Inflammatory macrophage treated with lipopolysaccharide for 1 hour (primary cell): ENCODE measurements at places on chromosomes 4 and X.

GRCh38 chr4:122921971-122922876 lies at the start of gene NUDT6:
Gene NUDT6, minus strand, starts transcription at chr4:122922597. Its CDS starts 25 bp downstream, at chr4:122922572.
- peak; percentile 37 for DNase-seq

DNA sequence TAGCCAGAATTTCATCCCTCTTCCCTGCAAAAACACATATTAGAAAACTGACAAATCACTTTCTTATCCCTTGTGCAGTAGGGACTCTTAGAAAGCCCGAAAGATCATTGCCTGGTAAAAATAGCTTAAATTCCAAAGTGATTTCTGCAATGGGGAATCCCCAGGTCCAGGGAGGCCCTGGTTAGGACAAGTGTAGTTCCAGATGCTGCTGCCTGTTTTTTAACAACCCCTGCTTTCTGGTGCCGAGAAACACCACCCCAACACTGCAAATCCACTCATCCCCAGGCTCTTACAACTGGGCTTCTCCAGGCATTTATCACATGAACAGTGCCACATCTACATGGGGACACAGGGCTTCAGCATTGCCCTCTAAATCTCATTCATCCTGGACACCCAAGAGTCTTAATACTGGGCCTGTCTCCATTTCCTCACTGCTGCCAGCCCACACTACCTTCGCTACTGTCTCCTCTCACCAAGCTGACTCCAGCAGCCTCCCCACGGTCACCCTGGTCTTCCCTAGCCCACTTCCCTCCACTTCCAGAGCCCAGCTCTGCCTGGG lies 112.2 kb upstream of the PSAPL1 start:
- no peak for DNase-seq

DNA sequence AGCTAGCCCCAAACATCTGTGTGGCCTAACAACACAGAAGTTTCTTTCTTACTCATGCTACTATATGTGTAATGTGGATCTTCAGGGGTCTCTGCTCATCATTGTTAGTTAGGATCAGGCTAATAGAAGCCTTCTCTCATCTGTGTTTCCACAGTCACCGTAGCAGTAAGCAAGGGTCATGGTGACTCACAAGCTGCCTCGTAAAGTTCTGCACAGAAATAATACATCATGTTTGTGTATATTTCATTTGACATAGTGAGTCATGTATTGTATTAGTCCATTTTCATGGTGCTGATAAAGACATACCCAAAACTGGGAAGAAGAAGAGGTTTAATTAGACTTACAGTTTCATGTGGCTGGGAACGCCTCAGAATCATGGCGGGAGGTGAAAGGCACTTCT lies 38.7 kb downstream of the SLC4A4 start:
- no peak for DNase-seq

DNA sequence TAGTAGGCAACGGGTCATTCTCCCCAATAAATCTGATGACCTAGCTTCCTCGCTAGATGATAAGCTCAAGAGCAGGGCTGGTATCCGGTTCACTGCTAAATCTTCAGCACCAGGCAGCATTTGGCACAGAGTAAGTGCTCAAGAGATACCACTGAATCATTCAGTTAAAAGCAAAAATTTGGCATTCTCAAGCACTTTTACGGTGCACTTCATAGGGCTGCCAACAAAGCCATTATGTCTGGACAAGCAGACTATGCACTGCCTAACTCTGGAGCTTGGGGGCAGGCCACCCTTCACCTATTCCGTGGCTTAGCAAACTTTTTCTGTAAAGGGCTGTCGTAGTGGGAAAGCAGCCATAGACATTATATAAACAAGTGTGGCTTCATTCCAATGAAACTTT lies 23.8 kb upstream of the CXorf38 start:
- no peak for DNase-seq

- no peak for DNase-seq
Observed at GRCh38 chrX:154051201-154051810, 31.6 kb upstream of the IRAK1 start.

GRCh38 chr4:2313366-2313765 lies 51.5 kb upstream of the MXD4 start:
- no peak for DNase-seq

- no peak for DNase-seq
Observed at GRCh38 chrX:6954836-6955235, 192.7 kb upstream of the STS start.

- DNase-seq: no peak
Observed at GRCh38 chrX:35340465-35340864, 397.9 kb downstream of the FAM47B start.

DNA sequence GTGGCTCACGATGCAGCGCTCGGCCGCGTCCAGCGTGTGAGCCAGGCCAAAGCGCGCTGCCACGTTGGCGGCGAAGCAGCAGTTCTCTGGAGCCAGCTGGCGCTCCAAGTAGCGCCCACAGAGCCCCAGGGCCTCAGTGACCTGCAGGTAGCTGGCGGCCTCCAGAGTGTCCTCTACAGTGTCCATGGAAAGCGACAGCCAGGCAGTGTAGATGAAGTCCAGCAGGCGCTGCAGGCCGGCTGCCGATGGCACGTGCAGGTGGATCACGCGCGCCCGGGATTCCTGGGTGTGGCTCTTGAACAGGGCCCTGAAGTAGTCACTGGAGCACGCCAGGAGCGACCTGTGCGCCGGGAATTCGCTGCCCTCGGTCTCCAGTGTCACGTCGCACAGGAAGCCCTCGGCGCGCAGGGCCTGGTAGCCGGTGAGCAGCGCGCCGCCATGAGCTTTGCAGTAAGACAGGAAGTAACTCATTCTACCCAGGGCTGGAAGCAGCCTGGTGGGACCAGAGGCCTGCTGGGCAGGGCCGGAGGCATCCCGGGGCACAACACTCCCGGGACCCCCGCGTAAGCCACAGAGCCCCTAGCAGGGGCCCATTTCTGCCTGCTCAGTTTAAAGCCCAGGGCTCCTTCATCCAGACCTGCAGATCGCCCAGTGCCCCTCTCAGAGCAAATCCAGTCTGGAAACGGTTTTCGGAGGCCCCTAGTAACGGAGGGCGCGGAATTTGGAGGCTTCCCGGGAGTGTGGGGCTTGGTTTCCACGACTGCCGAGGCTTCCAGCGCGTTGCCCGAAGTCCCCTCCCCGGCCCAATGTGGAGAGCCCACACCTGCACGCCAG lies 595 bp downstream of the KLHL34 start:
- DNase-seq: no peak

DNA sequence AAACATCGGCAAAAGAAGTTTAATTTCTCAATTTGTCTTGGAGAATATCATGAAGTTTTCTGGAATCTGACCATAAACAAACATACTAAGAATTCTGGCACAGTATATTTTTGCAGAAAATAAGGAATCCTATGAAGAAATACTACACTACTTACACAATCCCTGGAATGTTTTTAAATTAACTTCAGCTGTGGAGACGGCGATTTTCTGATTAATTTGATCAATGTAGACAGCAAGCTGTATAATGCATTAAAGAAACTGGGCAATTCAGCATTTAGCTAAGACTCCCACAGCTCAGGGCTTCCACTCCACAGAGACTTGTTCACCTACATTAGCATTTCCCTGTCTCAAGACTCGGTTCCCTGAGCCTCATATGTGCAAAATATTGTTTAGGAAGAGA lies 12.2 kb downstream of the EGFL6 start:
- DNase-seq: no peak

GRCh38 chrX:151753313-151754046 lies 18.9 kb downstream of the CNGA2 start:
- peak; percentile 12 for DNase-seq

DNA sequence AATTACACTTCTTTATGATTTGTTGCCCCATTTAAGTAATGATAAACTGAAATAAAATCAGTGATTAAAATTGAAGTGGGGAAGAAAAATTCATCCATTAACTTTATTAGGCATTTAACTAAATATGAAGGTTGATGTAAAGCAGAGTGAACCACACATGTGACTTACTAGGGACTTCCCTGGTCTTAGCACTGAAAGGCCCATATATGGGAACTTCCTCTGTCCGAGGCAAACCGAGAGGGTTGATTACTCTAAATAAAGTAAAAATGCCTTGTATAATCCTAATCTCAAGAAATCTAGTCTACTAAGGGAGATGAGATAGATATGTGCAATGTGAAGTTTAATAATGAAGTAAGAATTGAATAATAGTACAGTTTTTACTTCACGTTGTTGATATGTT lies 403.9 kb upstream of the RPS6KA3 start:
- no peak for DNase-seq

GRCh38 chr4:23422878-23423277 lies 467.0 kb downstream of the PPARGC1A start:
- no peak for DNase-seq

DNA sequence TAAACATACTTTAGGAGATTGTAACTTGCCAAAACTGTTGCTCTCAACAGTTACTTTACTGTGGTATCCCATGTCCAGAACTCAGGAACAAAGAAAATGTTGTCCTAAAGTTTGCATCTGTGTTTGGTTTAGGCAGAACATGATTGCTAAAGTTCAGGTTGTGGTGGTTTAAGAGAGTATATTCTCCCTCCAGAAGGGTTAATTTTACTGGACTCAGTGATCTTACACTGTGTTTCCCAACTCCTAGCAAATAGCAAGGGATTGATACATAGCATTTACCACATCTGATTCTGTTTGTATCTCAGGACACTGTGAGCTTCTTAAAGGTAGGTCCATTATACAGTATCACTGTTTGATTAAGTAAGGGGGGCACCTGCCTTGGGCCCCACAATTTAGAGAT lies 13.3 kb upstream of the DCK start:
- no peak for DNase-seq

DNA sequence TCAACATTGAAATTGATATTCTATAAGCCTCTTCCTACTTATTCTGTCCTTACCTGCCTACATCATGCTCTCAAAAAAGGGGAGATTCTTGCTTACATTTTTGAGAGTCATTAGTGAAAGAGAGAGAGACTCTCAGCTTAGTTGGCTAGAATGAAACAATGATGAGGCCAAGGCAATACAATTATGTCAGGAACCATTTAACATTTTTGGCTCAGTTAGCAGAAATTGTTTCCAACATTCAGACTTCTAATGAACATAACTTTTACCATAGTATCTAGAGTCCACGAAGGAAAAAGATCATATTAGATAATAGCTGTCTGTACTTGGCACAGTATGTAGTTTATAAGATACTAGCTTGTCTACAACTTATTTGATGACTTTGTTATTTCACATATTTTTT lies 263.7 kb upstream of the ARX start:
- DNase-seq: no peak

DNA sequence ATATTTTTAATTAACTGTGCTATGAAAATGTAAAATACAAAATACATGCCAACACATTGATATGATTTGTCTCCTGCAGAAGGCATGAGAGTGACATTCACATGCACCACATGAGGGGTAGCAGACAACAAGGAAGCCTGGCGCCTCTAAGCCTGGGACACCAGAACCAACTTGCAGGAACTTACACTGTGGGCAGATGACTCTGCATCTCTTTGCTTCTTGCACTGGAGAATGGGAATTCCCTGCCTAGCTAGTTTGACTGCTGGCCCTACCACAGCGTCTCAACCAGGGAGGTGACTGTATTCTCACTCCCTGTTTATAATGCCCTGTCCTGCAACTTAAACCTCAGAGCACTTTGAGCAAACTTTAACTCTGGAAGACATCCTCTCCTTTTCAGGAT lies 40.5 kb downstream of the PAGE2 start:
- peak; percentile 0 for DNase-seq

DNA sequence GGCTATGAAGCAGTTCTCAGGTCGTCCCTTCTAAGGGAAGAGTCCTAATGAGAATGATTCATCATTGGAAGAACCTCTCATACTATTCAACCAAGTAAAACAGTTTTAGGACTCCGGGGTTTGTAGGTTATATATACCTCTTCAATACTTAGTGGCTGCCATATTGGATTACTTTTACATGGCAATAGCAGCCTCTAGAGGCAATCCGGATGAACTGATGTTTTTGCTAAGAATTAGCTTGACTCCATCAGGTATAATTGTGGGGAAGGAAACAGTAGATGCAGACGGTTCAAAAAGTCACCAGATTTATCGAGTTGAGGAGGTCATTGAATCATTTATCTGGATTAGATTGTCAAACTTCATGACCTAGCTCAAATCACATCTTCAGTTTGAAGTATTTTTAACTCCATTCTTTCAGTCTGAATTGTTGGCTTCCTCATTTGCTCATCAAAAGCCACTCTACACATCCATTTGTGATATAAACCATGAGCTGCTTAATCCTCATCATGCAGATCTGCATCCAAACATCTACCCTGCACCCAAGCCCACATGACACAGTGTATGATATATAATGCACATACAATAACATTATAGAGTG lies 28.4 kb downstream of the GUCY1B1 start:
- peak; percentile 43 for DNase-seq

GRCh38 chr4:52933738-52934137 lies 71.6 kb downstream of the RASL11B start:
- DNase-seq: no peak

DNA sequence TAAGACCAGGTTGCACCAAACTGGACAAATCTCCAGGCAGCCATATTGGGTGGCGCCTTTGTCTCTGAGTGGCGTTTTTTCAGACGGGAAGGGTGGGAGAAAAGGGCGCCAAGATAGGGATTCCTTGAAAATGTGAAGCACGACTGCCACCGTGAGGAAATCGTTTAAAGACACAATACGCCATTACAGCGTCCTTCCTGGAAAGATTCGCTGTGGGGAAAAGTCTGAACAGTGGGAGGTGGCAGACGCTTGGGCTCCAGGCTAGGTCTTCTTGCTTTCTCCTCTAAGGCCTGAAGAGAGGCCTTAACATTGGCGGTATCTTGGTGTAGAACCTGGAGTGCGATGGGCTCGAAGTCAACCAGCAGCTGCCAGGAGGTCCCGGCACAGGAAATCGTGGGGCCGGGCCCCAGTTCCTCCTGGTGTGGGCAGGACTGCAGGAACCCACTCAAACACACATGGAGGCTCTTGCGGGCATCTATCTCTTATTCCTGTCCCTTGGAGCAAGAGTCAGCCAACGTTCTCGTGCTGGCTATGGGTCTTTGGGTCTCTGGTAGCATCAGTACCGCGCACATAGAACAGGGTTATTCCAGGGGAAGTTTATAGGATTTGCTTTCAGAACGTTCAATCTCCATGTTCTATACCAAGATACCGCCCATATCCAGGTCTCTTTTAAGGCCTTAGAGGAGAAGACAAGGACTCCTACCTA lies 208.8 kb downstream of the OR13H1 start:
- no peak for DNase-seq

- DNase-seq: no peak
Observed at GRCh38 chr4:106092361-106093040, 197.2 kb downstream of the NPNT start.

- DNase-seq: peak; percentile 16
Observed at GRCh38 chr4:89410687-89411086, 103.1 kb upstream of the GPRIN3 start.

GRCh38 chrX:131837325-131837724 lies 185.8 kb upstream of the STK26 start:
- no peak for DNase-seq
